A549 treated with AZD2906 at 1 μM for 4 hours (cell line): ENCODE measurements at places on chromosomes 11 and 22. TPM values are rescaled to one million over a fixed set of nuclear protein-coding genes. Genes with fewer than 3 reads are reported as not detected.

Gene KCNE3
- 0.05 TPM in 1 of 5 replicates, not detected in the others for total RNA-seq

Gene ARHGAP32
- total RNA-seq = 2.8 to 4.6 TPM (median 4.0 TPM) in 5 replicates

Gene CASP1
- total RNA-seq = 0.15 to 0.17 TPM (median 0.17 TPM) in 3 of 5 replicates, not detected in the others

Gene TRIM29
- 20.8 to 26.8 TPM (median 26.3 TPM) in 5 replicates for total RNA-seq

Gene ELMOD1
- 0.10 to 0.25 TPM (median 0.21 TPM) in 5 replicates for total RNA-seq
